Stimulated activated CD8-positive, alpha-beta memory T cell treated with anti-CD3 and anti-CD28 coated beads, Interleukin-15, amount 100 ng/mL, for 48 hours (primary cell): ENCODE measurements at places on chromosomes 2 and 18.

GRCh38 chr2:44952143-44952805 is 10.8 kb downstream of the SIX3 start:
- peak; percentile 18 for DNase-seq

DNA sequence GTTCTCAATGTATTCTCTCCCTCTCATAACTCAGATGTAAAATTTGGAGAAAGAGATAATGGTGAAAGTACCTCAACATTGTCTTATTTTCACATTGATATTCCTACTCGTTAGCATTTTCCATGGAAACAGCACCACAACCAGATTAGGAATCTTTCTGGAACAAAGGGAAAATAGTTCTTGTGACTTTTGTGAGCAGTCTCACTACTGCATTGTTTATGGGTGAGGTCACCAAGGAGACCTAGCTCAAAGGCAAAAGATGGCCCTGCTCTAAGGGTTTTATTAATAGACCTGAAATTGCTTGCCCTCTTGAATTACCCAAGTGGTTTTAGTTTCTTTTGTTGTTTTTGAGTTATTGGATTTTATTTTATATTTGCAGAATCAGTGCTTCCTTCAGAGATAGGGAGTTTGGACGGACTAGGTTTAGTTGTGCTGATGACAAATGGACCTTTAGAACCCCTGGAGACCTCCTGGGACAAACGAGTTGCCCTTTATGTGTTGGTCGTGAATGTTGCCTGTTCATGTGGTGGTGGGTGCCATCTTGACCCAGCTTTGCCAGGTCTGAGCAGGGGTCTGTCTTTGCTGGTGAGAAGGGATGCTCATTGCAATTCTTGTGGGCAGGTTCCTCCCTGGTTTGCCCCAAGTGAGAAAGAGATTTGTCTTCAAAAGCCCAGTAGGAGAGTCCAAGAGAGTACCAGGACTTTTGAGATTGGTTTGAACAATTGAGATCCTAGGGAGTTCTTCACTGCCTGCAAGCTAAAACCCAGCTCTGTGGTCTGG is 58.1 kb downstream of the INPP4A start:
- DNase-seq: no peak

DNA sequence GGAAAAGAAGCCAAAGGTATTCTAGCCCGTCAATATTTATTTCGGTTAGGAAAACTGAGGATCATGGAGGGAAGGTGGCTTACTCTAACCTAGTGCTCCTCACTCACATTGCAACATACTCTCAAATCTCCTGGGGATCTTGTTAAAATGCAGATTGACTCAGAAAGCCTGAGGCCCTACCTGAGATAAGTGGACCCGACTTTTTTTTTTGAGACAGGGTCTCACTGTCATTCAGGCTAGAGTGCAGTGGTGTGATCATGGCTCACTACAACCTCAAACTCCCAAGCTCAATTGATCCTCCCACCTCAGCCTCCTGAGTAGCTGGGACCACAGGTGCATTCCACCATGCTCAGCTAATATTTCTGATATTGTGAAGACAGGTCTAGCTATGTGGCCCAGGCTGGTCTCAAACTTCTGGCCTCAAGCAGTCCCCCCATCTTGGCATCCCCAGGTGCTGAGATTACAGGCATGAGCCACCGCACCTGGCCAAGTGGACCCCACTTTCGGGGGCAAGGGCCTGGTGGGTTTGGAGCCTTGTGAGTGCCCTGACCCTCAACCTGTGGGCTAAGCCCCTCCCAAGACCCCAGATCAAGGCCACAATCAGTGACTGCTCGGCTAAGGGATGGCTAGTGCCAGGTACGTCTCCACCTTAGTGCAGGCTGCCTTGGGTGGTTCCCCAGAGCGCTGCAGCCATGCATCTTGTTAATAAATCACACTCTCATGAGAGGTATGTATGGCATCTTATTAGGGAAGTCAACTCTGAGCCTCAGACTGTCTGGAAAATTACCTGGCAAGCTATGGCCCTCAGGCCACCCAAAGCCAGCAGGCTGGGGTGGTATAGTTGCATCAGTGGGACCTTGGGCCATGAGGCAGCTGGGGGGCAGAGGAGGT is 1.1 kb upstream of the NEURL3 start:
- no peak for DNase-seq

DNA sequence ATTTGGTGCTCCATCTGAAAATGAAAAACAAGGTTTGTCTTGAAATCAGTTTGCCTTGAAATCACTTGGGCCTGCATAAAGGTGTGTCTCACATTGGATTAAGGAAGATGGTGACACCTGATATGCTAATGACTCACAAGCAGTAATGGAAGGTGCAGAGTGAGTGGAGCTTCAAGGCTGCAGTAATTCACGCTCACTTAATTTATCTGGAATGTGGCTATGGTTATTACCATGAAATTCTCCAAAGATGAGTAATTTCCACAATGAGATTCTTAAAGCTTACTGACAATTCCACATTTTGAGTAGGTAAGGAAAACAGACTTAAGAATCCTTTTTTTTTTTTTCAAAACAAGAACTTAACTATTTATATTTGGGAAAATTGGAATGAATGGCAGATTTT is 156.8 kb downstream of the PAX3 start:
- no peak for DNase-seq

GRCh38 chr2:227817850-227818674 is 4.4 kb downstream of the CCL20 start:
- peak; percentile 64 for DNase-seq

- no peak for DNase-seq
Observed at GRCh38 chr2:20110383-20110782, 59.0 kb upstream of the LAPTM4A start.

GRCh38 chr2:46812361-46813019 is 103.1 kb downstream of the MCFD2 start:
- DNase-seq: no peak

GRCh38 chr18:48930926-48931325 is 19.8 kb downstream of the SMAD7 start:
- no peak for DNase-seq

DNA sequence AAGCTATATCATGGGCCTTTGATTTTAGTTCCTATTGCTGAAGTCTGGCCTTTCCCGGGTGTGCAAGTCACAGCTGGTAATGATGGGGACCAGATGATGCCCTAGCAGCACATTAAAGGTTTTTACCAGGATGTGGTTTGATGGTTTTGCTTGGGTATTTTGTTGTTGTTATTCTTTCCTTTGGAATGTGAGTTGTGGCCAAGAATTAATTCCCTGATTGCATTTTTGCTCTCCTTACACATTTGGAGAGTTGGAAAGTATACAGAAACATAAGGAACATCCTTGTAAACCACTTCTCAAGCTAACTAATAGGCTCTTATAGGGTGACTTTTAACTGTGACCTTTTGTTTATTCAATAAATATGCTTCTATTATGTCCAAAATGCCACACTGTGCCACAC is 154.1 kb upstream of the MMADHC start:
- DNase-seq: no peak

DNA sequence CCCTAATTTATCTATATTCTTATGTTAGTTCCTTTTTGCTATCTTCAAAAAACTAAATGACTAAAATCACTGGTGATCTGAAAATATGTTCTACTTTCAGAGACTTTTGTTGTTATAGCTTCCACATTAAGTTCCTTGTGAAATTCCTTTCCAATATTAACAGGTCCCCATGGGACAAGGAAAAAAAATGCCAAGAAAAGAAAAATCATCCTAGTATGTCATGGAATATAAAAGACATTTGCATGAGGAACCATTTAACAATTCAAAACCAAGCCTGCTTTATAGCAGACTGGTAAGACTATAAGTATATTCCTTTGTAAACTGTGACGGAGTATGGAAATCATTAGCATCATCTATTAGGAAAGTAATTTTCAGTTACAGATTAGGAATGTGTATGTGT is 48.1 kb downstream of the COBLL1 start:
- DNase-seq: no peak

DNA sequence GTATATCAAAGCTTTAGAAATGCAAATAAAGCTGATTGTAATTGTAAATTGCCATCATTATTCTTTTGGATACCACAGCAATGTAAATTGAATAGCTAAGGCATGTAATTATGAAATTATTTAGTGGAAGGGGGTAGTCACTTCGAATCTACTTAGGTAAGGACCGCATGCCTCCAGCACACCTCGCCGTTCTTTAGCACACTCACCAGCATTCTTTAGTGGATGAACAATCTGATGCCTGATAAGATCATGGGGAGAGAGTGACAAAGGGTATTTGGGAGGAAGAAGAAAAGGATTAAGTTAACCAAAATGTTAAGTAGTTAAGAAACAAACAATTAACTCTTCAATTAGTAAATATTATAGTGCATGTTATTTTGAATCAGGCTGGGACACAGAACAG is 46.4 kb upstream of the DSC1 start:
- DNase-seq: no peak

DNA sequence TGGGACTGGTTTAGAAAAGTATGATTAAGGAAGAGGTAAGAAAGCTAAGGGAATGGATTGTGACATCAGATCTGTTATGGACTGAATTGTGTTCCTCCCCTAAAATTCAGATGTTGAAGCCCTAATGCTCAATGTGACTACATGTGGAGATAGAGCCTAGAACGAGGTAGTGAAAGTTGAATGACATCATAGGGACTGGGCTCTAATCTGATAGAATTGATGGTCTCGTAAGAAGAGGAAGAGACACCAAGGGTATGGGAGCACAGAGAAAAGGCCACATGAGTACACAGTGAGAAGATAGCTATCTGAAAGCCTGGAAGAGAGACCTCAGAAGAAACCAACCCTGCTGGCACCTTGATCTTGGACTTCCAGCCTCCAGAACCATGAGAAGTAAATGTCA is 178.3 kb downstream of the TRIB2 start:
- DNase-seq: no peak

- DNase-seq: no peak
Observed at GRCh38 chr2:196591004-196591403, 48.5 kb upstream of the CCDC150 start.

DNA sequence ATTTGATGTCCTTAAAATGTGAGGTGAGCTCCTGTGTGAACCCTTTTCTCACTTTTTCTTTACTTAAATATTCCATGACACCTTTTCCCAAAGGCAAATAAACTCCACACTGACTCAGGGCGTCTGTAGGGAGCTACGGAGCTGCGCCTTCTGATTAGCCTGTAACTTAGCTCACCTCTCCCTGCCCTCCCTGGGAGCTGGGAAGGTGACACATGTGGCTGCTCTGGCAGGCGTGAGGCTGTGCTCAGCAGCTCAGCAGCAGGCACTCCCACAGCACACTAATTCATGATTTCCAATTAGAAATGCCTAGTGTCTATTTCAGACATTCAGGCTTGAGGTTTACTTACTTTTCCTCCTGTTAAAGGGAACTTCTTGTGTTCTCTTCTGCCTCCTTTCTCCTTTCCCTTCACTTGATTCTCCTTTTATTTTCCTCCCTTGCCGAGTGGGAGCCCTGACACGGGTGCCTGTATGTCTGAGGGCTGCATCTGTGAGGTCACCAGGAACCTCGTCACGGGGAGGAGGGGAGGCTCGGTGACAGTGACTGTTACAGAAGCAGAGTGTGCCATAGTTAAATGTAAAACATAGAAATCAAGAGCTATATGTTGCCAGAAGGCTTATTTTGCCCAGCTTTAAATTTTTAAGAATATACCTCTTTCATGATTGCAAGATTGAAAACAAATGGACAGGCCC is 437.1 kb downstream of the DCDC2C start:
- DNase-seq: no peak

- no peak for DNase-seq
Observed at GRCh38 chr2:215876139-215876936, 137.0 kb downstream of the MREG start.

DNA sequence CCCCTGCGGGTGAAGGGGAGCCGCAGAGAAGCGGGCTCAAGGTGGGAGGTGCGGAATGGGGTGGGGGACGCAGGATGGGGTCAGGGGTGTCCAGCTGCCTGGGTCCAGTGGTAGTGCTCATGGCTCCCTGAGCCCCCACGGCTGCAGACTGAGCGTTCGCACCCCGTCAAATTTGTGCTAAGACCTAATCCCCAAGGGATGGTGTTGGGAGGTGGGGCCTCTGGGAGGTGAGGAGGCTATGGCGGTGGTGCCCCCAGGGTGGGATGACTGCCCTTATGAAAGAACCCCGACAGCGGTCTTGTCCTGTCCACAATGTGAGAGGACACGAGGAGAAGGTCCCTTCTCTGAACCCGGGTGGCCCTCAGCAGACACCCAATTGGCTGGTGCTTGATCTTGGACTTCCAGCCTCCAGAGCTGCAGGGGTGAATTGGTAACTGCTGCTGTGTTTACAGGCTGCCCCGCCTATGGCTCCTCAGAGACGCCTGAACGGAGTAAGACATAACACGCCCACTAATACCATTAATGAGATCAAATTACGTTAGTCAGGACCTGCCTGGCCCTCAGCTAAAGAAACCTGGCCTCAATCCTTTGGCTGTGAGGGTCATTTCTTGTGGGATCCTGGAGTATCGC is 42.6 kb downstream of the PXDN start:
- no peak for DNase-seq

- DNase-seq: no peak
Observed at GRCh38 chr2:75705921-75706320, 4.8 kb downstream of the GCFC2 start.

- no peak for DNase-seq
Observed at GRCh38 chr2:132703396-132703795, 33.4 kb upstream of the LYPD1 start.

- DNase-seq: no peak
Observed at GRCh38 chr2:103355287-103355686, 593.5 kb downstream of the TMEM182 start.

- DNase-seq: no peak
Observed at GRCh38 chr2:136377423-136378382, 259.8 kb upstream of the CXCR4 start.

DNA sequence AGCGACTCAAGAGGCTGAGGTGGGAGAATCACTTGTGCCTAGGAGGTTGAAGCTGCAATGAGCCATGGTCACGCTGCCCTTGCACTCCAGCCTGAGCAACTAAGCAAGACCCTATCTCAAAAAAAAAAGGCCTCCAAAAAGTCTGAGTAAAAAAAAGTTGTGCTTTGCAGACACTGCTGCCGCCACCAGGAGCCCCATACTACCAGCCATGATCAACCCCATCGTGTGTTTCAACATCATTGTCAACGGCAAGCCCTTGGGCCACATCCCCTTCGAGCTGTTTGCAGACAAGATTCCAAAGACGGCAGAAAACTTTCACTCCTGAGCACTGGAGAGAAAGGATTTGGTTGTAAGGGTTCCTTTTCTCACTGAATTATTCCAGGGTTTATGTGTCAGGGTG is 137.1 kb downstream of the INO80D start:
- no peak for DNase-seq

DNA sequence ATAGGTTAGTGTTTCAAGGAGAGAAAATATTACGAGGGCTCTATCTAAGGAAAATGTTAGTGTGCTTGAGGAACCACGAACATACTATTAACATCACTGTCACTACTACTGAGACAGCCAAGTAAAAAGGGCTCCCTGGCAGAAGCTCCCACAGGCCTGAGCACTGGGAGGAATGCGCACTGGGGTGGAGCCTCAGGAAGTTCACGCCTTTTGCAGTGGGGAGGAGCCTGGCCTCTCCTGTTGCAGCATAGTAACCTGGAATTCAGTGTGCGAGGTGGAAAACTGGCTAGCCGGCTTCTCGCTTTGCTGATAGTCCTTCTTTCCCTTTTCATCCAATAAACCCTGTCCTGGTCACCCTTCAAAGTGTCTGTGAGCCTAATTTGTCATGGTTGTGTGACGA is 250.3 kb downstream of the ERBB4 start:
- DNase-seq: no peak
